Inflammatory macrophage (primary cell): ENCODE measurements at places on chromosomes 5 and 9.
A peak's percentile ranks its signal among the peaks of the same experiment; 100 is the strongest.

DNA sequence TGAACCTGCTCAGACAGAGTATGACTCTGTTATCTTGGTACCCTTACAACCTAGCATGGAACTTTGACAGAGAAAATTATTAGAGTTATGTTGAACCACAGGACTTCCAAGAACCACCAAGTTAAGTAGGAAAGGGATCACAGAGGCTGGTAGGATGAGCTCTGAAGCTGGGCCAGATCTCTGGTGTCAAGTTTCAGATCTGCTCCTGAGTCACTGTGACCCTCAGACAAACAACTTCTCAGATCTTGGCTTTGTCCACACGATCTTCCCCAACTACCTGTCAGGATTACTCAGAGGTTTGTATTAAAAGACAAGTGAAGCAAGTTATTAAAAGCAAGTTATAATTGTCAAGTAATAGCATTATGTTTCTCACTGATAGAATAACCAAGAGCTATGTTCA is 189.0 kb downstream of the SEC61B start:
- no peak for DNase-seq

DNA sequence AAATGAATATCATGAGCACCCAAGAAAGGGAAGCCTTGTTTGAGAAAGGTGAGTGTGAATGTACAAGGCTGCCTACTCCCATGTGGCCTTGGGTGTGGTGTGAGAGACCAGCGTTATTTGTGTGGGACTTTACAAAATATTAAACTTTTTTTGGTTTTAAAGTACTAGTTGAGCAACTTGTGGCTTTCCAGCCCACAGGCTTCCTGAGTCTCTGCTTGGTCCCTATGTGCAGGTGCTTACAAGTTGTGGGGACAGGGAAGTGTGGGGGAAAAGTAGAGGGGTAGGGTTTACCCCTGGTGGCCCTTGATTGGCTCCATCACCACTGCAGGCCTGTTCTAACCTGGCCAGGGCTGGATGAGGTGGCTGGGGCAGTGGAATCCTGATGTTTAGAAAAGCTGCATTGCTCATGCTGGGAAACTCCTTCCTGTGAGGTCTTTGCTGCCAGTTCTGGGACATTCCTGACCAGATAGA is 19.7 kb downstream of the PTTG1 start:
- DNase-seq = no peak

GRCh38 chr5:73515232-73515631 is 17.0 kb downstream of the BTF3 start:
- peak; percentile 21 for DNase-seq

DNA sequence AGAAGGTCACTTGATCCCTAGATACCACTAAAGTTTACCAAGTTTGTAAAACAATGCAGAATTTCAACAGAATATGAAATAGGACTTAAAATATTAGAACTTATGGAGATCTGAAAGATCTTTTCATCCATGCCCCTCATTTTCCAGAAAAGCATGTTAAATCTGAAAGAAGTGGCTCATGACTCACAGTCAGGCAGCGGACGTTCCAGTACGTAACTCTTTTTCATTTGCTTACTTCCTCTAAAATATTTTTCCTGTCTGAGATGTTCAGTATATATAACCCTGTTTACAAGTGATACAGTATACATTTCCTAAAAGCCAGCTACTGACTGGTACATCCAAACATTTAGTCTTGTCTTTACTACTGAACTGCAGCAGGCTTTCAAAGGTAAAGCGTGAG is 22.3 kb downstream of the FBXW2 start:
- DNase-seq = peak; percentile 66

- no peak for DNase-seq
Observed at GRCh38 chr9:136740971-136741882, 1.5 kb downstream of the LCN10 start.

GRCh38 chr5:5198135-5198534 is 58.0 kb downstream of the ADAMTS16 start:
- no peak for DNase-seq

GRCh38 chr9:124602204-124602603 is 95.0 kb upstream of the NR5A1 start:
- DNase-seq = no peak

DNA sequence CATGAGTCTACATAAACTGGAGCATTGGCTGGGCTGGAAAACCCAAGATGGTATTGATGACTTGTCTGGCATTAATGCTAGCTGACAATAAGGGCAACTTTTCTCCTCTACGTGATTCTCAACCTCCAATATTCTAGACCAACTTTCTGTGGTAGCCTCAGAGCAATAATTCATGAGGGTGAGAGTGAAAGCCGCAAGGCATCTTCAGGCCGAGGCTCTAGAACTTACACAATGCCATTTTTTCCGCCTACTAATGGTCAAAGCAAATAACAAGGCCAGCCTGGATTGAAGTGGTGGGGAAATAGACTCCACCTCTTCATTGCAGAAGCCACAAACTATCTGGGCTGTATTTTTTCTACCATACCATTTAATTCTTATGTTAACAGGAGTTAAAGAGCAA is 267.4 kb downstream of the GABRG2 start:
- no peak for DNase-seq

GRCh38 chr5:104298518-104298917 is 735.9 kb upstream of the NUDT12 start:
- no peak for DNase-seq

DNA sequence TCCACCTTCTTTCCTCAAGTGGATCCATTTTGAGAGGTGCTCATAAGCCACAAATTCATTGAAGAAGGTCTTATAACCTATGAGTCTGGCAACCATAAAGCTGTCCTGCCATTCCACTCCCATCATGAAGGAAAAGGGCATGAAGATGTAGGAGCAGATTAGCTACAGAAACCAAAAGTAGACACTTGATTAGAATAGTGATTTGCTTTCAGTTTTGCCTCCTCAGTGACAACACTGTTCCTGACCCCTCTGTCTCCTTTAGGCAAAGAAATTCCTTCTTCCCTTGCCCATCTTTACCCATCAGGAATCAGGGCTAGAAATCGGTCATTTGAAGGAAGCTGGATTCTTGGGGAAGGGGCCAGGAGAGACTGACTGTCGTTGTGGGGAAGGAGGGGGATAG is 55.2 kb downstream of the SLC28A3 start:
- DNase-seq = no peak

- no peak for DNase-seq
Observed at GRCh38 chr5:39022151-39022550, 52.0 kb downstream of the RICTOR start.

DNA sequence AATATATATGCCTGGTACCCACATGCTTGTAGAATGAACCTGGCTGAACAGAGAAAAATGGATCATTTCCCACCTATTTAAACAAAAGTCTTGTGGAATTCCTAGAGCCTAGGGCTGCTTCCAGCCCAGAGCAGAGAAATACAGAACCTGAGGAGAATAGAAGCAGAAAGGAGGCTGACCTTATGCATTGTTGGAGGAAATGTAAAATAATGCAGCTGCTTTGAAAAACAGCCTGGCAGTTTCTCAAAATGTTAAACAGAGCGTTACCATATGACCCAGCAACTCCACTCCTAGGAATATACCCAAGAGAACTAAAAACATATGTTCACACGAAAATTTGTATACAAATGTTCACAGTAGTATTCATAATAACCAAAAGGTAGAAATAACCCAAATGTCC is 15.1 kb downstream of the MAPKAP1 start:
- DNase-seq = no peak

DNA sequence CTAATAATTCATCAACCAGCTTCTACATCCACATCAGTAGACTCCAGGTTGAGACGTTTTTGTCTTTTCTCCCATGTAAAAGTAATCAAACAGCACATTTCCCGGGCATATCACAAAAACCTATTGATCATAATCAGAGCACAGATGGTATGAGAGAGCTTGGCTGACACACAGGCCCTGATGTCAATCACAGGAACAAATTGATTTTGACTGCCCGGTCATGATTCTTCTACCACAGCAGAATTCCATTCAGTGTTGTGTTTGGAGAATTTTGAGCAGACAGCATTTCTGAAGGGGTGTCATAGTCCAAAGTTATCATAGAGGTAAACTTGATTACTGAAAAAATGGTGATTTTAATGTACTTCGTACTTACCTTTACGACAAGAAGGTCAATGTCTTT is 351.1 kb downstream of the ZSWIM6 start:
- no peak for DNase-seq

DNA sequence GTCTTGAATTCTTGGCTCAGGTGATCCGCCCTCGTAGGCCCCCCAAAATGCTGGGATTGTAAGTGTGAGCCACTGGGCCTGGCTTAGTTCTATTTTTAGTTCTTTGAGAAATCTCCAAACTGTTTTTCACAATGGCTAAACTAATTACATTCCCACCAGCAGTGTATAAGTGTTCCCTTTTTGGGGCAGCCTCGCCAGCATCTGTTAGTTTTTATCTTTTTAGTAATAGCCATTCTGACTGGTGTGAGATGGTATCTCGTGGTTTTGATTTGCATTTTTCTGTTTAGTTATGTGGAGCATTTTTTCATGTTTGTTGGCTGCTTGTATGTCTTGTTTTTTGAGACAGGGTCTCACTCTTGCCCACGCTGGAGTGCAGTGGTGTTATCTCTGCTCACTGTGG is 28.2 kb downstream of the CNOT6 start:
- no peak for DNase-seq

- DNase-seq = no peak
Observed at GRCh38 chr5:61612431-61612830, 280.4 kb downstream of the ZSWIM6 start.

- DNase-seq = no peak
Observed at GRCh38 chr5:98428806-98429205, 344.7 kb upstream of the RGMB start.

DNA sequence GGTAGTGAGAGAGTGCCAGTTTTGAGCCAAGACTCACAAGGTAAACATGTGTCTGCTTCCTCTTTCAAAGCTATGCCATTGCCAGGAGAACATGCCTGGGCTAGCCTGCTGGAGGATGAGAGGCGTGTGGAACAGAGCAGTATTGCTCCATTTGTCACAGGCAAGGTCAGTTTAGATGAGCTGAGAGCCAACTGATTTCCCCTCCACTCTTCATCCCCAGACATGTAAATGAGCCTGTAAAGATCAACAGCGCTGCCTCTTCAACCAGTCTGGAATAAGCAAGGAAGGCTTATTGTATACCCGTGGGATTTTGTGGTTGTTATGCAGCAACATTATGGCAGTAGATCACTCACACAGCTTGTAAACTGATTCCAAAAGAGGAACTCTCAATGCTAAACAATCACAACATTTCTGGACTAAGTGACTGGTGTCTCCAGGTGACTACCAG is 8.2 kb upstream of the GDNF start:
- DNase-seq = no peak
